NAMALWA (cell line): ENCODE measurements at places on chromosomes 16 and 17.
A peak's percentile ranks its signal among the peaks of the same experiment; 100 is the strongest.

DNA sequence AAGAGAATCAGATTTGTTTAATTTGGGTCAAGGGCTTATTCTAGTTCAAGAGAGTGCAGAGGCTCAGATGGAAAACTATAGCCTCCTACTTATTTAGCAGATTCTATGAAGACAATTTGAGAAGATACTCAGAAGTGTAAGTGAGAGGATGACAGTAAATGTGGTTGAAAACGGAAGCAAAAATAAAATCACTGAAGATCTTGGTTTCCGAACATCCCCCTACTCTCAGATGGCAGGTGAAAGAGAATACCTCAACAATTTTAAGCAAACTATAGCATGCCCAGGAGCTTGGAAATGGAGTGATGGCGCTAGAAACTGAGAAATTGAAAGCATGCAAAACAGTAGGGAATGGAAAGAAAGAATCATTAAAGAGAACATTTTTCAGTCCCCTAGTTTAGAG, 705.5 kb upstream of the CDH8 start:
- DNase-seq: no peak

GRCh38 chr17:15009087-15009486, 256.0 kb downstream of the PMP22 start:
- DNase-seq: no peak

- no peak for DNase-seq
Measured at GRCh38 chr17:38922538-38923297, 2.7 kb upstream of the LASP1NB start.

- no peak for DNase-seq
Measured at GRCh38 chr16:53085369-53085843, 30.6 kb downstream of the CHD9 start.

DNA sequence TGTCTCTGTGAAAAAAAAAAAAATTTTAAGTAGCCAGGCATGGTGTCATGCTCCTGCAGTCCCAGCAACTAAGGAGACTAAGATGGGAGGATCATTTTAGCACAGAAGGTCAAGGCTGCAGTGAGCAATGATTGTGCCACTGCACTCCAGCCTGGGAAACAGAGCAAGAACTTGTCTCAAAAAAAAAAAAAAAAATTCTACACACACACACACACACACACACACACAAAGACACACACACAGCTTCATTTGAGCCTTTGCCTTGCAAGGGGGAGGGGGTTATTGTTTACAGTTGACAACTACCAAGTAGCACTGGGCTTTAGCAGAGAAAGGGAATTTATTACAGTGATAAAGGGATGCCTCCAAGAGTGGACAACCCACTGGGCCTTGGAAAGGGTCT, 4.9 kb upstream of the POLR3E start:
- no peak for DNase-seq

- DNase-seq: no peak
Measured at GRCh38 chr17:15346066-15346595, 4.7 kb upstream of the TEKT3 start.

- no peak for DNase-seq
Measured at GRCh38 chr17:6555331-6556120, 829 bp downstream of the PITPNM3 start.

DNA sequence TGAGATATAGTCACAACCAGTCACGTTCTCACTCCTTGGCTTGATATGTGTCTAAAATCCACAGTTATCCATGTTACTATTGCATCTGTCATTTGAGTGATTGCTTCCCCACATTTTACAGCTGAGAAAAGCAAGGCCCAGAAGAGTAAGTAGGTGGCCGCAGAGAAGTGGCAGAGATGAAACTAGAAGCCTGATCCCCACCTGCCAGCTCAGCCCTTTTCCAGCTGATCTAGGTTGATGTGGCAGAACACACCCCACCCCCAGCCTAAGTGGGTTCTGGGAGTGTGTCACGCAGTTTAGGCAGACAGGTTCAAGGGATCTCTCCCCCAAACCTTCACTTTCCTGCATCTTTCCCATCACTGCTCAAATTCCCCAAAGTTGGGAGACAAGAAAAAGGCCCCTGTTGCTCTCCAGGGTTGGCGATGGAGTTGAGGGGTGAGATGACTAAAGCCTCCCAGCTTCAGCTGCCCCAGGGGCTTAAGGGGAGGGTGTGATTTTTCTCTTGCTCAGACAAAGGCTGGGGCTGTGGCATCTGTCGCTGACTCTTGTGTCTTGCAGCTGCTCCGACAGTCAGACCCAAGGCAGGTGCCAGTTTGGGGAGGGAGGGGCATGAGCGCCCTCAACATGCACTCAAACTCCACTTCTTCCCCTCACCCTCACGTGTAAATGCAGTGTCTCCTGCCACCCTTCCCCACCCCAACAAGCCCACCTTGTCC, 48.9 kb upstream of the LHX1 start:
- peak; percentile 9 for DNase-seq

DNA sequence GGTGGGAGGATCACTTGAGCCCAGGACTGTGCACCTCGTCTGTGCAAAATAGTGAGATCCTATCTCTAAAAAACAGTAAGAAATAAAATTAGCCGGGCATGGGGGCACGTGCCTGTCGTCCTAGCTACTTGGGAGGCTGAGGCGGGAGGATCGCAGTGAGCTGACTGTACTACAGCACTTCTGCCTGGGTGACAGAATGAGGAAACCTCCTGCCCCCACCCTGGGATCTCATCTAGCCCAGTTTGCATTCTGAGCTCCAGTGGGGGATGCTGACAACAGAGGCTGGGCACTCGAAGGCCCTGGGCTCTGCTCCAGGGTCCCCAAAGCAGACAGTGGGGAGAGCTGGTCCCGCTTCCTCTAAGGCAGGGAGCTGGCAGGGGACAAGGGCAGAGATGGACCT, 7.1 kb downstream of the NAGPA start:
- DNase-seq: no peak

GRCh38 chr16:69417520-69418199, 6.8 kb upstream of the CYB5B start:
- no peak for DNase-seq

DNA sequence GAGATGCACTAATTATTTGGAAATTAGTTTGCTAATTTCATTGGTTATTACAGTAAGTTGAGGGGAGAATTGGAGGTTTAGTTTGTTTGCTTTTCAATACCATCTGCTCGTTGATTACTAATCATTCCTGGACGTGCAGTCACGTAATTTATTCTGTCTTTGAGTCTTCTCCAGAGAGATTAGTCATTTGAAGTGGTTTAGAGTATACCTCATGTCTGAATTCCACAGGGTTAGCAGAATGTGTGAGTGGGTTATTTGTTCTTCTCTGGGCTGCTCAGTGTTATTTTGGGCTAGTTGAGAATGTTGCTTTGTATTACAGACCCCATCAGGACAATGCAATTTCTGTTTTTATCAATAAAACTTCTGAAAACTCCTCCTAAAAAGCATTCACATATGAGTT, 265.0 kb downstream of the RBFOX1 start:
- no peak for DNase-seq
